ENCODE measurements at places on chromosomes 6 and 20.

GRCh38 chr20:56465997-56466396 lies 2.4 kb upstream of the RTF2 start:
- no peak for DNase-seq

- peak; percentile 52 for DNase-seq
These were observed 48.1 kb downstream of the CHMP4B start for GRCh38 chr20:33859157-33859695.

GRCh38 chr6:135703621-135704020 lies 147.9 kb upstream of the PDE7B start:
- DNase-seq = no peak

DNA sequence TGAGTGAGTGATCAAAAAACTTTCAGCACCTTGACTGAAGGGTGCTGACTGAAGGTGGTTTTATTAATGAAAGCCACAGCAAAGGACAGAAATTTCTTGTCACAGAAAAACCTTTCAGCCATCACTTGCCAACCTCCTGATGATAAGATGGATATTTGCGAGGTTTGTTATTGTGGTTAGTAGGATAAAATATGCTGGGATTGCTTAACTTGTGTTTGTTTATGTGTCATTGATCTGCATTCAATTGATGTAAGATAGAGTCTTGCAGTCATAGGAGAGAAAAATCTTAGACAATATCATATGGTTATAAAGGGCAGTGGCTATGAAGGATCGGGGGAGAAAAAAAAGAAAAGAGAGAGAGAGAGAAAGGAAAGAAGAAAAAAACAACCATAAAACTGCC lies 1.2 kb downstream of the TSBP1 start:
- DNase-seq = no peak

DNA sequence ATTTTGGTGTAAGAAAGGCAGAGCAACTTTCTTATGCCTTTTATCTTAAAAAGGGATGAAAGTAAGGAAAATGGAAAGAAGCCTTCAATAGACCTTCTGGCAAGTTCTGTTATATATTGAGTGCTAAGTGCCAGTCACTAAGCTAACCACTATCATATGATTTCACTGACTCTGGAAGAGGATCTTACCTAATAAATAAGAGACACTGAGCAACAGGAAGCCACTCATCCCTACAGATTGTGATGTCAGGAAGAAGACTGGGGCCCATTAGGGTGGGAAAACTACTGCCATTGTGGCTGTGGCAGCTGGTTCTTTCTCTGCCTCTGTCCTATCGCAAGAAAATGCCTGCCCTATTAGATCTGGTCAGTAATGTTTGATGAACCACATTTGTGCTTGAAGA lies 89.6 kb downstream of the AIG1 start:
- DNase-seq = no peak

DNA sequence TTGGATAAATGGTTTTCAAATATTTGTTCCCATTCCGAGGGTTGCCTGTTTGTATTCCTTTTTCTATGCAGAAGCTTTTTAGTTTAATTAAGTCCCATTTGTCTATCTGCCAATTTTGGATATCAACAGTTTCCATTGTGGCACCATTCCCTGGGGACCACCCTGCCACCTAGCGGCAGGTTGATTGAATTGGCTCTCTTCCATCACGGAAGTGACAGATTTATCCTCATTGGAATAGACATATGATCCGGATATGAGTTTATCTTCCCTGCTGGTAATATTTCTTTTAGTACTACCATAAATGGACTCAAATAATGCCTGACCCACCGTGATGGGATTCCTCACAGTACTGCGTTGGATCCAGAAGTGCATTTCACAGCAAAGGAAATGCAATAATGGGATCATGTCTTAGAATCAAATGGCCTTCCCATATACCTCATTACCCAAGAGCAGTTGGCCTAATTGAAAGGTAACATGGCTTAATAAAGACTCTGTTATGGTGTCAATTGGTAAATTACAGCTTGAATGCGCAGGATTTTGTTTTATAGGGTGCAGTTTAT lies 327.0 kb downstream of the BMP2 start:
- no peak for DNase-seq

GRCh38 chr6:148293181-148293995 lies 49.2 kb upstream of the SASH1 start:
- no peak for DNase-seq

- no peak for DNase-seq
These were observed 727 bp downstream of the ERMARD start for GRCh38 chr6:169752074-169752623.

DNA sequence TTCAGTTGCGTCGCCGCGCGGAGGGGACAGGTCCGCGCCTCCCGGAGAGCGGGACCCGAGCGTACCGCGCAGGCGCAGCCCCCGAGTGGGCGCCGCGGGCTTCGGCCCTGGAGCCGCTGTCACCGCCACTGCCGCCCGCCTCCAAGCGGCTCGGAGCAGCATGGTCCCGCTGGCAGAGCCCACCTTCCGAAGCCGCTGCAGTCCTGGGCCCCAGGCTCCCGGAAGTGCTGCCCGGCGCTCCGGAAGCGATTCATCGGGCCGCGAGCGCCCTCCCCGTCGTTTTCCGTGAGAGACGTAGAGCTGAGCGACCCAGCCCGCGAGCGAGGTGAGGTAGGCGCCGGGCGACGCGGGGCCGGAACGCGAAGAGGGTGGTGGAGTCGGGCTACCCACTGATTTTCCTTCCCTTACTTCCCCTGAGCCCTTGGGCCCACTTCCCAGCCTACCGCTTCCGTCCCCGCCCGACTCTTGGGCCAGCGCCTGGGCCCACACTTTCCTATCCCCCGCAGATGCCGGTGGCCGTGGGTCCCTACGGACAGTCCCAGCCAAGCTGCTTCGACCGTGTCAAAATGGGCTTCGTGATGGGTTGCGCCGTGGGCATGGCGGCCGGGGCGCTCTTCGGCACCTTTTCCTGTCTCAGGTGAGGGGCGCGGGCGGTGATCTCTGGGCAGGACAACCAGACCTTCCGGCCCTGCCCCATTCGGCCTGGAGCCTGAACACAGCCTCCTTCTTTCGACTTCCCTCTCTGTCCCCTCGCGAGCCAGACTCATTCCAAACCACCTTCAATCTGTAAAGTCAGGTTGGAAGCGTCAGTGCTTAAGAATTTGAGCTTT lies at the start of the genes NFS1 and ROMO1:
Gene NFS1 (minus strand): TSS at position 226 of the 830 bp plus-strand sequence. CDS start 64 bp downstream, at position 162.
Gene ROMO1 (plus strand): TSS at position 279 of the 830 bp plus-strand sequence. CDS start 228 bp downstream, at position 507.
- DNase-seq = peak; percentile 80

GRCh38 chr20:47102629-47103028 lies 208.0 kb downstream of the EYA2 start:
- no peak for DNase-seq

GRCh38 chr6:5869676-5870075 lies 137.0 kb downstream of the NRN1 start:
- DNase-seq = no peak

- no peak for DNase-seq
These were observed 280.8 kb downstream of the FOXA2 start for GRCh38 chr20:22303523-22303922.

- DNase-seq = no peak
These were observed 9.0 kb upstream of the BHLHE23 start for GRCh38 chr20:63015662-63016361.

DNA sequence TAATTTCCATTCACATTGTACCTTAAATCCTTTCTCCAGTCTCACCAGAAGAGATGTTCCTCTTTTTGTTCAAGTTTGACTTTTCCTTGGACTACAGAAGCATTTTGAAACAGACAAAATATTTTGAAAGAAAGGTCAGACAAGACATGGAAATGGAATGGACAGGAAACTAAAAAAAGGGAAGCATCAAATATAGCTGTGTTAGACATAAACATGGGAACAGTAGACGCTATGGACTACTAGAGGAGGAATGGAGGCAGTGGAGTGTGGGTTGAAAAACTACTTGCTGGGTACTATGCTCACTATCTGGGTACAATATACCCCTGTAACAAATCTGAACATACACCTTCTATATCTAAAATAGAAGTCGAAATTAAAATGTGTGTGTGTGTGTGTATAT lies 4.1 kb upstream of the FAM135A start:
- DNase-seq = no peak

- DNase-seq = no peak
These were observed 844 bp downstream of the WFDC2 start for GRCh38 chr20:45470262-45470931.

DNA sequence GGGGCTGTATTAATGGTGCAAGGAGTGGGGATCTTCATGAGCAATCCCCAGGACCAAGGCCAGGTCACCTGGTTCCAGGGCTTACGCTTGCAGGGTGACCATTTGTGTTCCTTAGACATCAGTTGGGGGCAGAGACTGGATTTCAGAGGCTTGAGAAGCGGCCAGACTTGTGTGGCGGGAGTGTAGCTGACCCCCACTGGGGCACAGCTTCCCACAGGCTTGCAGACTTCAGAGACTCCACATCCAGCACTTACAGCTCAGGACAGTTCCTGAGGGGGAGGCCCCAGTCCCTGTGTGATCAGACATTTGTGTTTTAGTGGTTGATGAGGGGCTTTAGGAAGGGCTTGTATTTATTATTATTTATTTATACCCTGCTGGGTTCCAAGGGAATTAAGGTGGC lies 15.3 kb downstream of the TJAP1 start:
- no peak for DNase-seq

DNA sequence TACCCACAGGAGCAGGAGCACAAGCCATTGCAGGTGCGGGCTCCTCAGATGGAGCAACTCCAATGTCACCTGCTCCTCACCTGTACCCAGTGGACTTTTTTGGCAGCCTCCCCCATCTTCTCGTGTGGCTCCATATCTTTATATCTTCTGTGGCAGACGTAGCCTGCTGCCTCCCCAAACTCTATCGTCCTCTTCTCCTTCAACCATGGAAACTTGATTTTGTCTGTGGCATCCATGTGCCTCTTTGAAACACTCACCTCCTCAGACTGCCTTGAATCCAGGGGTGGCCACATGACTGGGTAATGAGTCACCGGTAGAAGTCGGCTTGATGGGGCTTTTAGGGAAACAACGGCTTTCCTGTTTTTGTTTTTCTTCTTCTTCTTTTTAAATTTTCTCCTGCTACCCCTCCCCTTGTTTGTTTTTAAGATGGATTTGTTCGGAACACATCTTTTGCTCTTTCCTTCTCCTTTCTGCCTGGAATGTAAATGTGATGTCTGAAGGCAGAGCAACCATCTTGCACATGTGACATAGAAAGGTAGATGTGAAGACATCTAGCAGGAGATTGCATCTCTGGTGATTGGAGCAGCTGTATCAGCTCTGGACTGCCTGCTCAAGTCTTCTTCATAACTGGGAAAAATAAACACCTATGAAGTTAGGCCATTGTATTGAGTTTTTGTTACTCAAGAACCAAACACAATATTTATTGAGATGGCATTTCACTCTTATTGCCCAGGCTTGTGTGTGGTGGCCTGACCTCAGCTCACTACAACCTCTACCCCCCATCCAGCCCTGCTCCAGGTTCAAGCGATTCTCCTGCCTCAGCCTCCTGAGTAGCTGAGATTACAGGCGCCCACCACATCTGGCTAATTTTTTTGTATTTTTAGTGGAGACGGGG lies 69.9 kb upstream of the DDR1 start:
- DNase-seq = peak; percentile 53

- no peak for DNase-seq
These were observed 203.4 kb upstream of the SULF2 start for GRCh38 chr20:47988676-47989075.

DNA sequence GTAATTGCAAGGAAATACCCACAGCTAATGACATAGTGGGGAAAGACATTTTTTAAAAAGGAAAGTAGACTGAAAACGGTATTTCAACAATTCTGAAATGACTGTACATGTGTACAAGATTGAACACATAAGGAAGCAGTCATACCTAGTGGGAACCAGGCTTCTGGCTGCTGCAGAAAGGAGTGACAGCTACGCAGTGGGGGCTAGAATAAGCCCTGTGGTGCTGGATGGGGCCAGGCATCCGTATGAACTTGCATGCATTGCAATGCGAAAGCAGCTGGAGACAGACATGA lies 54.9 kb upstream of the GPR31 start:
- DNase-seq = no peak

DNA sequence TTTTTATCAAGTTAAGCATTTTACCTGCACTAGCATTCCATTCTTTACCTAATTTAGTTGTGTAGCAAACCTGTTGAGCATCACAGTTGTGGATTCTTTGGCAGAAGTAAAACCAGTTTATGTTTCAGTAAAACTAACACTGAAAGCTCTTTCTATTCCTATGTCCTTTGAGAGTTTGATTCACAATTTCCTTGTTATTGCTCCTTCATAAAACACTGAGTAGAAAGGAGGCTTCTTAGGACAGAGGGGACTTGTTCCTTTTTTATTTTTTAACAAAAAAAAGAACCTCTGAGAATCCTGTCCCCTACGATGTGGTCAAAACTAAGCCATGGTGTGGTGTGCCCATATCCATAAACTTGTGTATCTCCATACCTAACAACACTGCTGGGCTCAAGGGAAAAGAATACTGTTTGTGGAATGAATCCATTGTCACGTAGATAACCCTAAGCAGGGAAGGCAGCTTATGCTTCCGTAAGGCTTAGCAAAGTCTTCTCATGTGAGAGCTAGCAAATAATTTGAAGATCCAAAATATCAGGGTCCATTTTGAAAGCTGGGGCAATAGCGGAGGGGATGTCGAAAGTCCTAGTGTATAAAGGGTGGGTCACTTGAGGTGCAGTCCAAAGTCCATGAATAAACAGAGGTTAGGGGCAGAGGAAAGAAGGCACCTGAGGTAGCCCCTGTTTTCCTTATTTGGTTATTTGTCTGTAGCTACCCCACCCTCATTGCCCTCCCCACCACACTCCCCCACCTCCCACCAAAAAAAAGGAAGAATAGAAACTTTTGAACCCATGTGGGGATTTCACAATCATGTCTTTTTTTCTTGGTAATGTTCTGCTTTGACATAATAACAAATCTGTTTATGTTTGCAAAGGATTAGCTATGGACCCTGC lies 71.0 kb downstream of the PLAGL1 start:
- DNase-seq = no peak

DNA sequence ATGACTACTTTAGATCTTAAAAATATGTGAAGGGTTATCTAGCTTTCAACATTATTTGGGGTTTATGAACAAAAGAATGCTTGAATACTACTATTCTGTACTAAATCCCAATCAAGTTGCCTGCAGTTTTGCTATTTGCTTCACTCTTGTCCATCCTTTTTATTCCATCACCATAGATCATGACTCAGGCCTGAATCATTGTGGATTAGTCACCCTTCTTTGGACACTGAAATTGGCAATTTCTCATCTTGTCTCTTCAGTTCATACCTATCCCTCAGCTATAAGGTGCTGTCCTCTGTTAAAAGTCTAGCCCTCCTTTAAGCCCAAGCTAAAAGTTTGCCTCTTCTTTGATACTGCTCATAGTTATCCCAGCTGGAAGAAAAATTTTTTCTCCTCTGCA lies 199.1 kb downstream of the CENPW start:
- no peak for DNase-seq

DNA sequence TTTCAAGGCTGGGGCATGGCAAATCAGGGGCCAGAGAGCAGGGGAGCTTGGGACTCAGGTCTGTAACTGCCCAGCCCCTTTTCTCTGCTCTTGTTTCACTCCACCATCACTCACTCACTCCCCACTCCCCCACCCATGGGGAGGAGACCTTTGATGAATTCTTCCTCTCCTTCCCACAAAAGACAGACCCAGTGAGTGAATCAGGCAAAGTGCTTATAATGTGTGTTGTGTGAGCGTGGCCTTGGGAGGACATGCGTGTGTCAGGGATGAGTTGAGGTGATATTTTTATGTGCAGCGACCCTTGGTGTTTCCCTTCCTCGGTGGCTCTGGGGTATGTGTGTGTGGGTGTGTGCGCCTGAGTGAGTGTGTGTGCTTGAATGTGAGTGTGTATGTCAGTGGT lies 1.0 kb upstream of the CUL9 start:
- DNase-seq = no peak

GRCh38 chr6:30759575-30760239 lies 15.4 kb upstream of the IER3 start:
- DNase-seq = no peak
